Fibroblast of skin of scalp (primary cell): ENCODE measurements at places on chromosomes 7 and 10.
A peak's percentile ranks its signal among the peaks of the same experiment; 100 is the strongest.

DNA sequence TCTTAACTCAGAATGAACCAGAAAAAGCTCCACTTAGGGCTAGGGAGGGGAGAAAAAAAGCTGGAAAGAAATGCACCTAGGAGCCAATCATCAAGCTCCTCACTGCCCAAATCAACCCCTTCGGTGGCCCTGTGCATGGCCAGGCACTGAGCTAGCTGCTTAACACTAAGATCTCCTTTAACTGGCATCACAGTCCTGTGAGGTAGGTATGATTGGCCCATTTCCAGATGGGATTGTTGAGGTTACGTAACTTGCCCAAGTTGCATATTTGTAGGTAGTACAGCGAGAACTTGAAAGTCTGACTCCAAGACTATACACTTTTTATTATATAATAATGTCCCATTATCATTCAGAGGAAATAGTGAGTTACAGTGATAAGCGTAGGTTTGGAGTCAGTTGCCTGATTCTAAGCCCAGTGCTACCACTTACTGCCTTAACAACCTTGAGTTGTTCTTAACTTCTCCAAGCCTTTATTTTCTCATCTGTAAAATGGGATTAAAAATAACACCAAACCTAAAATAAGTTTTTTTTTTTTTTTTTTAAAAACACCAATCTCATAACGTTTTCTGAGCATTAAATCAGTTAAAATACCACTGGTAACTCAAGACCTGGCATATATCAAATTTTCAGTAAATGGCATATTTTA is 37.2 kb upstream of the ACSL5 start:
- DNase-seq = no peak

GRCh38 chr7:108038986-108039385 is 36.0 kb upstream of the LAMB1 start:
- no peak for DNase-seq

DNA sequence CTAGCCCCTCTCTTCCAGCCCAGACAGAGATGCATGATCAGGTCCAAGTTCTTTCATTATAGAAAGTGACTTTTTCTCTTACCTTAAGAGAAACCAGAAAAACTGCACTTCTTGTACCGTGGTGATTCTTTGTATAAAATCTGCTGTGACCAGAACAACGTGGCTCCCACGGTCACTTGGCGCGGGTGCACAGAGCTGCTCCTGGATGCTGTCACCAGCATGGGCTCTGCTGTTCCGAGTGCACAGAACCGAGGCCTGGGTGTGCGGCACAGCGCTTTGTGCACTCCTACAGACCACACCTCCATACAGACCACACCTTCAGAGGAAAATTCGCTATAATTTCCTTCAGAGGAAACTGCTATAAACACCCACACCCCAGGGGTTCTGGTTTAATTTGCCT is 26.0 kb downstream of the VIPR2 start:
- DNase-seq = no peak

- DNase-seq = no peak
Measured at GRCh38 chr7:144513334-144513733, 109.8 kb upstream of the NOBOX start.

- DNase-seq = no peak
Measured at GRCh38 chr7:128166603-128167041, 74.5 kb upstream of the LEP start.

DNA sequence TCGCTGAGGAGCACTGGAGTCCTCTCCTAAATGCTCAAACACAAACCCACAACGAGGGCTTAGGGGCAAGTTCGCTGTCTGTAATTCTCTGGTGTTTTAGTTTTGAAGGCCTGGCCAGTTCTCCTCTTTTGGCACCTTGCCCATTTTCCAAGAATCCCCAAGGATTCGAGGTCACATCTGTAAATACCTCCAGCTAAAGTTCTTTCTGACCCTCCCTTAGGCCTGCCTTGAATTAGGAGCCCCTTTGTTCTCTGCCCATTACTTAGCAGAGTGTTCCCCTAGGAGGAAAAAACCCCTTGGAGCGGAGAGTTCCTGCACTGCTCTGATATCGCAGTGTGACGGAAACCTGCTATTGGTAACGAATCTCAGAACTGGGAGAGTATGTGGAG is 743 bp upstream of the PYROXD2 start:
- DNase-seq = peak; percentile 75

DNA sequence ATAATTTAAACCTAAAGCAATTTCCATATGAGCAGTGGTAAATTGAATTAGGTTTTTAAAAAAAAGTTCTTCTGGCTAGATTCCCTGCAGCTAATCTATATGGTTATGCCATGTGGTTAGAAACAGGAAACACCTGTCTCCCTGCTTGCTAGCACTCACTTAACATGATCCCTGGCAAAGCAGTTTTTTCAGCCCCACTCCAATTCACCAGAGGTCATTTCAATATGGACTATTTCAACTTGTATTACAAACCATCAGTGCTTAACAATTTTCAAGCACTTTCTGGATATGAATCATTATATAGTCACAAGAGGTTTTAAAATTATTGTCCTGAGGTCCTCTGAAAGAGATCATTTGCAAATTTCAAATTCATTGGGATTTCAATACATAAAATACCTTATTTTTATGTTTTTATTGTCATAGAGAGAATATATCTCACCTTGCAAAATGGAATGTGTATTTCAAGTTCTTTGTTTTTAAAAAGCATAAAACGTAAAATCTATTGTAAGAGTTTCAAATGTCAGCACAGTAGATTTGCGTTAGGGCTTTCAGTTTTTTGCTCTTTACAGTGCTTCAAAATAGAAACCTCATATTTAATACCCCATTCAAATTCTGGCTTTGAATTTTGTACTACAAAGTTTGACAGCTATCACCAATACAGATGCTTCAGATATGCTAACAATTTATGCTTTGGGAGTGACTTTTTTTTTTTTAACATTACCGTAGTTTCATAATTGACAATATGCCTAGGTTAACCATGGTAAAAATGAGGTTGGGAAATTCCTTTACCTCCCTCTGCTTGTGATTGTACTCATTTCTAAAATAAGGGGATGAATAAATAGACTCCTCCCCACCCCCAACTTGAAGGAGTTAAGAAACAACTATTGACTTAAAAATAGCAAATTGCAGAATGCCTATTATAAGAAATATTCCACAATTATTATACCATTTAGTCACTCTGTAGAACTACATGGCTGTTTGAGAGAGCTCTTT is 117.5 kb upstream of the HGF start:
- DNase-seq = no peak

GRCh38 chr10:77409697-77410471 is 227.7 kb downstream of the KCNMA1 start:
- peak; percentile 55 for DNase-seq

DNA sequence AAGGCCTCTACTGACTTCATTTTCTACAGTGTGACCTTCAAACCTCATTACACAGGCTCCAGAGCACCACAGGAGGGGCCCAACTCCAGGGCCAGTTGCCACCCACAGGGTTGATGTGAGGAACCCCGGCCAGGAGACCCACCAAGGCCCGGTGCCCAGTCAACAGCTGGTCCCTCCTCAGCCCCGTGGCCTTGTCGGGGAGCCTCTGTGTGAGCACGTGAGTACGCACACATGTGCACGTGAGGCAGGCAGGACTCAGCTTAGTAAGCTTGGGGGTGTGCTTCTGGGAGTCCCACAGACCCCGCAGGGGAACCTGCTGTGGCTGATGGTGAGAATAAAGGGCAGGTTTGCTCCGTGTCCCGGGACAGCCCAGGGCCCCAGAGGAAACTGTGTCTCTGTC is 104.5 kb downstream of the VIPR2 start:
- DNase-seq = no peak

DNA sequence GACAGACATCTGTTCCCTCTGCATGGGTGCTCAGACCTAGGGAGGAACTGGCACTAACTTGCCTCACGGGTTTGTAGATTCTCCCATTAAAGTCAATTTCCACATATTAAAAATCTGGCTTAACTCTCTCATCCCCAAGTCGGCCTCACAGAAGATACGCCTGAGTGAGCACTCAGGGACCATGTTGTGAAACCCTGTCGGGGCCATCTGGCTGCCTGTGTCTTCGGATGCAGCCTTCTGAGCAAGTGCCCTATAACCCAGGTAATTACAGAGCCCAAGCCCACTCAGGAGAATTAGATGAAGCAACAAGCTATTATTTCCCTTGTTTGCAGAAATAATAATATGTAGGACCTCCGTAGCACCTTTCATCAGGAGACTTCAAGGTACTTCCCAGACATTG is 219.3 kb upstream of the GLI3 start:
- DNase-seq = no peak

- DNase-seq = no peak
Measured at GRCh38 chr7:107387128-107387527, 82.7 kb upstream of the GPR22 start.

- no peak for DNase-seq
Measured at GRCh38 chr7:75992083-75992755, 2.2 kb downstream of the TMEM120A start.

GRCh38 chr7:70762696-70763095 is 369.2 kb upstream of the GALNT17 start:
- DNase-seq = no peak

DNA sequence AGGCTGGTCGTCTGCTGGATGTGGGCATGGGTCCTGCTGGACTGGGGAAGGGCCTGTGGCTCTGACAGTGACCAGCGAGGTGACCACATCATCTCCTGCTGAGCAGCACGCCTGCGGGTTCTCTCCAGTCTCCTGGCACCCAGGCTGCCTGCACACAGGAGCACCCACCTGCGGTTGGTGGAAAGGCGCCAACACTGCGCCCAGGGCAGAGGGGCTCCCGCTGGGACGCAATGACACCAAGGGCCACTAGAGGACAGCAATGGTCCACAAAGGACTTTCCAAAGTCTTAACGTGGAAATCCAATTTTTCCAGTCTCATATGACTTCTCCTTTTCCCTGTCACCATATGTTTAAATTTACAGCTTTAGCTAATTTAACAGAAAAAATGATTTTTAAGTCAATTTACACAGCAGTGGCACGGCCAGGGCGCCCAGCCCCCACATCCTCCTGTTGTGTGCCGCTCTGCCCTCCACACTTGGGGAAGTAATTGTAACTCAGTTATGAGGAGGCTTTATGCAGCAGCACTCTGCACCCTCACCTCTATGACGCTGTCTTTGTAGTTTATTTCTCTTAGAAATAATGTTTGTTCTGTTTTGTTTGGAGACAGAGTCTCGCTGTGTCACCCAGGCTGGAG is 38.1 kb downstream of the CFAP46 start:
- peak; percentile 35 for DNase-seq

- DNase-seq = peak; percentile 66
Measured at GRCh38 chr7:68433462-68434070, 1164.7 kb upstream of the AUTS2 start.

DNA sequence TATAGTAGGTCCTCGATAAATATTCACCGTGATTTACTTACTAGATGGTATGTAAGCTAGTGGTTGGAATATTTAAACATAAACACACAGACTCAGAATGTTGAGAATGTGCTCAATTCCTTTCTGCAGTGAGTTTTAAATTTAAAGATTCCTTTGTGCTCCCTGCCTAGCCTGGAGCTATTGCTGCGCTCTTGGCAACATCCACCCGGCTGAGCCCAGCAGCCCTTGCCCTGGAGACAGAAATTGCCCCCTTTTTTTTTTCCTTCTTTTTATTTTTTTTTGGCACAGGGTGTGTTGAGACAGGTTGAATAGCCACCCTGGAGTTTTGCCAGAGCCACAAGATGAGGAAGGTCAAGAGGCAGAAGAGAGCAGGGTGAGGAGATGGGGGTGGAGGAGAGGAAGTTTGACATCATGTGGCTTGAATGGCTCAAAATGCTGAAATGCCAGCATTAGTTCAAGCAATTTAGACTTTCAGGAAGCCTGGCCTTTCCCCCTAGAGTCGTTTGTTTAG is 180.8 kb downstream of the PRKCQ start:
- DNase-seq = peak; percentile 75

GRCh38 chr7:1558181-1558811 is 2.3 kb upstream of the TMEM184A start:
- peak; percentile 27 for DNase-seq

GRCh38 chr7:22025983-22026382 is 80.3 kb upstream of the CDCA7L start:
- no peak for DNase-seq

- DNase-seq = no peak
Measured at GRCh38 chr10:76017733-76018433, 586.5 kb downstream of the LRMDA start.

GRCh38 chr10:52082307-52082706 is 231.8 kb upstream of the DKK1 start:
- no peak for DNase-seq

DNA sequence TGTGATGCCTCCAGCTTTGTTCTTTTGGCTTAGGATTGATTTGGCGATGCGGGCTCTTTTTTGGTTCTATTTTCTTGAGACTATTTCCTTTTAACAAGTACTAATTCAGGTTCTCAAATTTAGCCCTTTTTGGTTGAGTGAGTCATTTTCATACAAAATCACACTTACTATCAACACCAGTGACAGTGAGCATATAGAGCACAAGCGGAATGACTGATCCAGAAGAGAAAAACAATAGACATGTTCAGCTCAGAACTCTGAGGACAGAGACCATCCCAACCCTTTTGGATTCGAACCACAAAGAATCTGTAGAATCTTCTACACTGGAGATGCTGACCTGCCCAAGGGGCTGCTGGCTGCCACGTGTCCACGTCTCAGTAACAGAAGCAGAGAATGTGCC is 56.4 kb upstream of the INSYN2A start:
- DNase-seq = no peak

DNA sequence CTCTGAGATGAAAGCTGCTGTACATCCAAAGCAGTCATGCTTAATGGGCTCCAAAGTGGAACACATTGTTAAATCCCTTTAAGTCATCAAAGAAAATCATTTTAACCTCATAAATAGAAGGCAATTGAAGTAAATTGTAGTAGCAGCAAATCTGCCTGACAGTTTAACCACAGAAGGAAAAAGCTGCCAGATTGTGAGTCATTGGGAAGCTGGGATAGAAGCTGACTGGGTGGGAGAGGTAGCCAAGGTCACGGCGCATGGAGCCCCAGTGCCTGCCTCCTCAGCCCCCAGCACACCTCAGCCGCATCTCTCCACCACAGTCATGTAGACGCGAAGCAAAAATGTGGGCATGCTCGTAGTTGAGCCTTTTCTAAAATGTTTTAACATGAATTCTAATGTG is 44.0 kb downstream of the TARP start:
- peak; percentile 38 for DNase-seq

- peak; percentile 22 for DNase-seq
Measured at GRCh38 chr7:31986878-31987518, 83.2 kb downstream of the PDE1C start.

- DNase-seq = no peak
Measured at GRCh38 chr10:80517416-80518142, 20.1 kb upstream of the SH2D4B start.

- no peak for DNase-seq
Measured at GRCh38 chr7:19715499-19715898, 6.7 kb upstream of the POLR1F start.

GRCh38 chr7:45001138-45001694 is 1.2 kb downstream of the CCM2 start:
- no peak for DNase-seq

- DNase-seq = no peak
Measured at GRCh38 chr7:87027900-87028299, 31.6 kb downstream of the ELAPOR2 start.

GRCh38 chr7:86130268-86130667 is 513.4 kb upstream of the GRM3 start:
- no peak for DNase-seq
